Ureter (tissue), 1 donor: ENCODE measurements at places on chromosomes 3 and 15. TPM values are rescaled to one million over a fixed set of nuclear protein-coding genes. Genes with fewer than 3 reads are reported as not detected.
A peak's percentile ranks its signal among the peaks of the same experiment; 100 is the strongest.

Gene CAPN7
- 48.1 TPM for total RNA-seq

Gene CHRNA7
- total RNA-seq, result 8.3 TPM

DNA sequence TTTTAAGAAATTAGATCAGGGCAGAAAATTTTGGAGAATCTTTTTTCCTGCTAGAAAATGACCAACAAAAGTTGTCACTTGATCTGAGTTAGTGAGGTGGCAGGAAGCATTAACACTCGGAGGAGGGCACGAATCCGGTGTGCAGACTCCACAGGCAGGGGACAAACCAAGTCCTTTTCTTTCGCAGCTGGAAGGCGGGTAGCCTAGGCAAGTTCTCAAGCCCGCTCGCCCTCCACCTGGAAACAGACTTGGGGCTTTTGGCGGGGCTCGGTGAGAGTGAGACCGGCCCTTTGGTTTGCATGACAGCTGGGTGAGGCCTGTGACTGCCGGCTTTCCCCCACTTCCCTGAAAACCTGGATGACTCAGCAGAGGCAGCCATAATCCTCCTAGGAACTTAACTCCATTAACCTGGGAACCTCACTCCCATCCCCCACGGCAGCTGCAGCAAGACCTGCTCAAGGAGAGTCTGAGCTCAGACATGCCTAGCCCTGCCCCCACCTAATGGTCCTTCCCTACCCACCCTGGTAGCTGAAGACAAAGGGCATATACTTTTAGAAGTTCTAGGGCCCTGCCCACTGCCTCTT is 134.8 kb downstream of the MFSD1 start:
- no peak for DNase-seq

- DNase-seq, result peak; percentile 84
Measured at GRCh38 chr3:38039899-38040261, 872 bp downstream of the DLEC1 start.

- no peak for DNase-seq
Measured at GRCh38 chr3:78830470-78830869, 937.3 kb downstream of the ROBO1 start.

DNA sequence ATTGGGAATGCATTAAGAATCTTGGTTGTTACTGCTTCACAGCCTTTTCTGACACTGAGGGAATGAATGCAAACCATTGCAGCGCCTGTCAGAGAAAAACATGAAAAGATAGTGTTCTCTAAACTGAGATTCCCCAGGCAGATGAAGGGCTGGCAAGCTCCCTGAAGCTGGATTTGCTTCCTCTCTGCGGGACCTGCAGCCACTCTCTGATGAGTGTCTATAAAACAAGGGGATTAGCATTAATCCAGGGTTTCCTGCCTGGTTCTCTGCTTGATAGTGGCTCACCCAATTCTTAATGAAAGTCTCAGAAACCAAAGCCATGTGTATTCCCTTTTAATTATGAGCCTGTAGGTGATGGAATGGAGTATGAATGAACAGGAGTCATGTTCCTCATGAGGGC is 344.3 kb upstream of the UMPS start:
- DNase-seq, result no peak

DNA sequence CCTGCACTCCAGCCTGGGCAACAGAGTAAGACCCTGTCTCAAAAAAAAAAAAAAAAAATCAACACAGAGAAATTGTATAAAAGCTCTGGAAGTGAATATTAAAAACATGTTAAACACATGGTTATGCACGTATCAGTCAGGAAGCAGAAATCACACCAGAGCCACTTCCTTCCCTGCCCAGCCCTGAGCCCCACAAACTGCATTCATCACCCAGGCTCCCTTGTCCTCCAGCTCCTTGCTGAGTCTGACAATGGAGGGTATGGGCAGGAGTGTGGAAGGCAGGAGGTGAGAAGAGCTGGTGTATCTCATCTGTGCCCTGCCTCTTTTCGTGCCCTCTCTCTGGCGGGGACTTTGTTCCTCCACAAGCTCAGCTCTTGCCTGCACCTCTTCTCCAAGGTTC is 12.1 kb upstream of the LOXL1 start:
- no peak for DNase-seq

- no peak for DNase-seq
Measured at GRCh38 chr3:157463816-157464215, 27.2 kb downstream of the PTX3 start.

DNA sequence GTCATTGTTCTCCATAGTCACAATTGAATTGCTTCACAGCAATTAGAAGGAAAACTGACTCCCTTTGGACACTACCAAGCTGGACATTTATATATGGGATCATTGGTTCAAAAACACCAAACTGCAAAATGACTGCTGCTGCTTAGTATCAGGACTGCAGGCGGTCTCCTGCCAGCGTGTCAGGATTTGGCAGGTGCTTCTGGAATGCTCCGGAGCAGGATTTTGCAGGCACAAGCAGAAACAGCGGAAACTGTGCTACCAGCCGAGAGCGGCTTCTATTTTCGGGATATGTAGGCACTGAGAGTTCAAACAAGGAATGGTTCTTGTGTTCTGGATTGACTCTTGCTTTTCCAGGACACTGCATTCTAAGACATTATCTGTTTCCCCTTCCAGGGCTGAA is 95.5 kb downstream of the SSR3 start:
- DNase-seq, result no peak
